Putamen (tissue), 1 donor: ENCODE measurements at places on chromosomes 3 and 15.

- no peak for DNase-seq
Observed at GRCh38 chr3:184765047-184765729, 46.8 kb upstream of the VPS8 start.

DNA sequence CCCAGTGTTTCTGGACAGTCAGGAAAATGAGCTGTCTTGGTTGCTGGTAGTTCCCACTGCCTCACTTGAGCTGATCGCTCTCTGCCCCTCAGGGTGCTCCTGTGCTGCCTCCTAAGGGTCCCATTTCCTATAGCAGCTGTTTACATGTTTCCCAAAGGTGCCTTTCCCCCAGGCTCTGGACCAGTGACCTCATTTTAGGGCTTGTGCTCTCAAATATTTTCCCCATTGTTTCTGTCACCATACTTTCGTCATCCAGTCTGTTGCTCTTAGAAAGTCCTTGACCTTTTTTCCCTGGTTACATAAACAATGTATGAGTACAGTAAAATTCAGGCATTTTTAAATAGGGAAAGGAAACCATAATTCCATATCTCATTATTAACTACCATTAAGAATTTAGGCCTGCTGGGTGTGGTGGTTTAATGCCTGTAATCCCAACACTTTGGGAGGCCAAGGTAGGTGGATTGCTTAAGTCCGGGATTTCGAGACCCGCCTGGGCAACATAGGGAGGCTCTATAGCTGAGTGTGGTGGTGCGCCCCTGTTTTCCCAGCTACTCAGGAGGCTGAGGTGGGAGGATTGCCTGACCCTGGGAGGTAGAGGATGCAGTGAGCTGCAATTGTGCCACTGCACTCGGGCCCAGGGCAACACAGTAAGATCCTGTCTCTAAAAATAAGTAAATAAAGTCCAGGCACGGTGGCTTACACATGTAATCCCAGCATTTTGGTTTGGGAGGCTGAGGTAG is 11.7 kb downstream of the RAD54L2 start:
- no peak for DNase-seq

- DNase-seq: no peak
Observed at GRCh38 chr3:129304962-129305222, 26.2 kb downstream of the HMCES start.

DNA sequence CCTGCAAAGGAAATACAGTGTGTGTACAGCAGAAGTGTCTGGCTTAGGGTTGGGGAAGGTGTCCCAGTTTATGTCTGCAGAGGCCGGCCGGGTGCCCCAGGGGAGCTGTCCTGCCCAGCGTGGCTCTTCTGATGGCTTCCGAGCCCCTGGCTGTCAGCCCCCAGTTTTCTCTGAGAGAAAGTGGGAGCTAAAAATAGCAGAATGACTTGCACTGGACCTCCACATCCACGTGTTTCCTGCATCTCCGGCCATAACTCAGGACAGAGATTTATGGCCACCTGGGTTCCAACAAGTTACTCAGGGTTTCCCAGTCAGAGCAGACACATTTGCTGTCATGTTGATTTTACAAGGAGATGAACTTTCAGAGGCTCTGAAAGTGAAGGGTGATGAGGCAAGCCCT is 192.0 kb downstream of the ATP10A start:
- DNase-seq: no peak

GRCh38 chr3:11810276-11810675 is 36.4 kb downstream of the TAMM41 start:
- DNase-seq: no peak

- no peak for DNase-seq
Observed at GRCh38 chr15:68318931-68319909, 41.7 kb downstream of the FEM1B start.

GRCh38 chr3:131526801-131527347 is 24.1 kb upstream of the MRPL3 start:
- DNase-seq: no peak

DNA sequence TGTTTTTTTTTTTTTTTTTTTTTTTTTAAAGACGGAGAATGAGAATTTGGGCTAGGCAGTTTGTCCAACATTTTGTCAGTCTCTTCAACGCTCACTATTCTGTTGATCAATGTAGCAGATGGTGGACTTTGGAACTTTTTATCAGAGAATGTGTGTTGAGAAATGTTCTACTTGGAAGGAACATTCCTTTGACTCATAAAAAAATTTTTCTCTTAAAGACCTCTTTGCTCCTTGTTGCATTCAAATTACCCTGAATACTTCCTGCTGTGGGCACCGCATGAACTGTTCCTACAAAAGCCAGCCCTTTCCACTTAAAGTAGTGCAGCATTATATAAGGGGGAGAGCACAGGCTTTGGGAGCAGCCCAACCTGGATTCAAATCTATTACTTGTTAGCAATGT is 182.9 kb downstream of the AKAP13 start:
- DNase-seq: no peak

DNA sequence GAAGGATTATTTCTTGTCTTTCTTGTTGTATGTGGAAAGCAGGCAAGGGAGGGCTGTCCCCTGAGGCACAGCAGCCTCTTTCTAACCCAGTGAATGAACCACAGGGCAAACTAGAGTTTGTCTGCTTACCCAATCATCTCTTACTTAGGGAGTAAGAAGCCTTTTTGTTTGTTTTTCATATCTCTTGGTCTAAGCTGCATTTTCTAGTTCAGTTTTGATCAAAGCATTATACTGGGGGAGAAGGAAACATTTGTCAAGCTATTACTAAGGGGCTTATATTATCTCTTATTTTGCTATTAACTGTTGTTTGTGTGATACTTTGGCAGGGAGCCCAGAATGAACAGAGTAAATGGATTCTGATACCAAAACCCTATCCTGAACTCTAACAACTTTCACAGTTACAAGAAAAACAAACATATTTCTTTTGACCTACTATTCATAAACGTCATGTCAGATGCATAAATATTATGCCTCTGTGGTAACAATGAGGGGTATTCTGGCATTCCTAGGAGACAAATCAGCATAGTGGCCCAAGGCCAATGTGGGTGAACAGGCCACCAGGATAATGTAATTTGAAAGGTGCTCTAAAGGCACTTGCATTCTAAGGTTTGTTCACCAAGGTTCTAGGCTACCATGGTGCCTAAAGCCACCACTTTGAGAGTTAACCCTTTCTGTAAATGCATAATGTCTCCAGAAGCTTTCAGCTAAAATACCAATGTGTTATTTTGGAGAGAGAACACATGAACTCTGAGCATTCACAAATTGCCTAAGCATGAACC is 271.6 kb upstream of the ZPLD1 start:
- DNase-seq: no peak

DNA sequence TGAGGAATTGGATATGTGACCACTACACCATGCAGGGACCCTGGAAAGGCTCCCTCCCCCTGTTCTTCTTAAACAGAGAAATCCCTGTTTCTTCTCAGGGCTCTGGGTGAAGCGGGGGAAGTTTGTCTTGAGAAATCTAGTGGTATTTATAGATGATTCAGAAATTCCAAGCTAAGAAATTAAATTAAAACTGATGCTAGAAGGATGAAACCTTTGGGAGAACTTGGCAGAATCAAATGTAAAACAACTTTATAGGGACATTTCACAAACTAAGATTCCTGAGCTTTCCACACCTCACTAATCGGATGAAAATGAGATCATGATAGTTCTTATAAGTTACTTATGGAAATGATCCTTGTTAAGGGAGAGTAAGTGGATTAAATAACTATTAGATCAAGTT is 54.2 kb downstream of the FBXL2 start:
- no peak for DNase-seq

- DNase-seq: no peak
Observed at GRCh38 chr3:180252683-180253082, 215.9 kb upstream of the PEX5L start.

- DNase-seq: no peak
Observed at GRCh38 chr15:51121118-51121517, 26.4 kb upstream of the TNFAIP8L3 start.

DNA sequence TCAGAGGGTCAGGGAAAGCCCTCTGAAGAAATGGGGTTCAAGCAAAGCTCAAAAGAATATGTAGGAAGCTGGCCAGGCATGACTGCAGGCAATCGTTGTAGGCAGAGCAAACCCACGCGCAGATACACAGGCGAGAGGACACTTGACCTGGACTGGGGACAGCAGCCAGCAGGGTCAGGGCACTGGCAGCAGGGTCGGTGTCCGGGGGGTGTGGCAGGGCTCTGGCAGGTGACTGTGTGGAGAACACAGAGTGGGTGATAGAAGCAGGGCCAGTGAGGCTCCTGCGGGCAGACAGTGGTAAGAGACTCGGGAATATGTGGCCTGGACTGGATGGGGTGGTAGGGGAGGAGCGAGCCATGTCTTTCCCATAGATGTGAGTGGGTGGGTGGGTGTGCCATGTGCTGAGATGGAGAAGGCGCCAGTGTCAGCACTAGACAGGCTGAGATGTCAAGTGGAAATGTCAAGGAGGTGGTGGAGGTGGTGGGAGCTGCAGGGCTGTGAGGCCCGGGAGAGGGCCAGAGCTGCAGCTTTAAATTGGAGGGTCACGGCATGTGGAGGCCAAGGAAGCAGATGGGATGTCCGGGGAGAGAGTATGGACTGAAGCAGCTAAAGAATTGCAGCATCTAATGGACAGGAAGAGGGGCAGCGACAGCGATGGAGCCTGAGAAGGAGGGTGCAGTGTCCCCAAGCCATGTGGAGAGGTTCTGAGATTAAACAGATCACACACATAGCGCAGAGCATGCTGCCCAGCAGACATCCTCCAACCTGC is 13.4 kb downstream of the TMEM43 start:
- DNase-seq: peak; percentile 33

DNA sequence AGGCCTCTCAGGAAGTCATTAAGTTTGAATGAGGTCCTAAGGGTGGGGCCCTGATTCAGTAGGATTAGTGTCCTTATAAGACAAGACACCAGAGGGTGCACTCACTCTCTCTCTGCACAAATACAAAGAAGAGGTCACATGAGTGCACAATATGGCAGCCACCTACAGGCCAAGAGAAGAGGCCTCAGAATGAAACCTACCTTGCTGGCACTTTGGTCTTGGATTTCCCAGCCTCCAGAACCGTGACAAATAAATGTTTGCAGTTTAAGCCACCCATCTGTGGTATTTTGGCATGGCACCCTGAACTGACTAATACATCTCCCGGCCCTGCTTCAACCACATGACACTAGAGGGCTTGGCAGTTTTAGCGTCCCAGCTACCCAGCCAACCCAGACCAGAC is 73.9 kb upstream of the CHRNB4 start:
- no peak for DNase-seq

DNA sequence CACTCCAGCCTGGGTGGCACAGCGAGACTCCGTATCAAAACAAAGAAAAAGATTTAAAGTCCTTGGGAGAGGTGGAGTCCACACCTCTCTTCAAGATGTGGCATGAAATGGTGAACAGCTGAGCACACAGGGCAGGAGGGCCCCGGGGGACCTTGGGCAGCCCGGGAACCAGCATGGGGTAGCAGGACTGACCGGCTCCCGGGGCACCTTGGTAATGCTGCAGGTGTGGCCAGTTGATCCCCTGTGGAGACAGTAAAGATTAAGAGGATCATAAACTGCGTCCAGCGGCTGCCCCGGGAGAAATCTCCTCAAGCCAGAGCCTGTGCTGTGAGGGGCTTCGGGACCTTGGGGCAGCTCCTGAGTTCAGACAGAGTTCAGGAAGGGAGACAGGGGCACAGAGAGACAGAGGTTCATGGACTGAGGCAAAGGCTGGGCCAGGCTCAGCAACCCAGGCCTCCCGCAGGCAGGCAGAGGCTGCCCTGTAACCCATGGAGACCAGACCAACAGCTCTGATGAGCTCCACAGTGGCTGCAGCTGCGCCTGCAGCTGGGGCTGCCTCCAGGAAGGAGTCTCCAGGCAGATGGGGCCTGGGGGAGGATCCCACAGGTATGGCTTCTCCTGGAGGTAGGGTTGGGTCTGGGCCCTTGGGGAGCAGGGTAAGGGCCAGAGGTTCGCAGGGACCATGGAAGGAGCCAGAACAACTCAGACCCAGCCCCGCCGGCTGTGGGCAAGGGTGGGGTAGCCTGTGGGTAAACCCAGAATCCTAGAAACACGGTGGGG is at the start of gene NR2E3:
TSS of gene NR2E3 (plus strand) at position 299 of the 780 bp plus-strand sequence. CDS start at position 489, 190 bp downstream.
- no peak for DNase-seq

GRCh38 chr3:83890039-83890762 is 1068.6 kb upstream of the CADM2 start:
- no peak for DNase-seq
